ENCODE measurements at places on chromosomes 3 and 15.

DNA sequence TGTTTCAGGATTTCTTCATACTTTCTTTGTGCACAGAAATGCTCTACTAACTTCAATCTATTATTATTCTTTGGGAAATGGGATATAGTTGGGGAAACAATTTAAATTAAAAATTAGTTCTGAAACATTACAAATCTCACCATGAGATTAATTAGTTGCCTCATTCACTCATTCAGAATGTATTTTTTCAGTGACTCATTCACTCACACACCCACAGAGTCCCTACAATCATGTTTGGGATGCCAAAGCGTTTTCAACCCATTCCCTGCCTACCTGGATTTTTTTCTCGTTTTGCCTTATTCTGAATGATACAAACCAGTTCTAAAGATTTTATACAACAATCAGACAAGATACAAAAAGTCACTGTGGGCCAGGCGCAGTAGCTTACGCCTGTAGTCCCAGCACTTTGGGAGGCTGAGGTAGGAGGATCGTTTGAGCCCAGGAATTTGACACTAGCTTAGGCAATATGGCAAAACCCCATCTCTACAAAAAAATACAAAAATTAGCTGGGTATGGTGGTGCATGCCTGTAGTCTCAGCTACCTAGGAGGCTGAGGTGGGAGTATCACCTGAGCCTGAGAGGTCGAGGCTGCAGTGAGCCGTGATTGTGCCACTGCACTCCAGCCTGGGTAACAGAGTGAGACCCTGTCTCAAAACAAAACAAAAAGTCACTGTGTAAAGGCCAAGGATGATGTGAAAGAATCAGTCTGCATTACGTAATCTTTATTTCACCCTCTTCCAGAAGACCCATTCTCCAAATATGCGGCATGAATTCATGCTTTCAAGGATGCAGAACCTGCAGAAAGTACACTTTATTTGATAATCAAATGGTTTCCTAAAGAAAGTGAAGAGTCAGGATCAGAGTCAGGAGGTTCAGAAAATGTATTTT is 34.8 kb upstream of the ARHGEF3 start:
- DNase-seq, result no peak

- DNase-seq, result no peak
Measured at GRCh38 chr3:127823426-127823857, 1.1 kb upstream of the MGLL start.

DNA sequence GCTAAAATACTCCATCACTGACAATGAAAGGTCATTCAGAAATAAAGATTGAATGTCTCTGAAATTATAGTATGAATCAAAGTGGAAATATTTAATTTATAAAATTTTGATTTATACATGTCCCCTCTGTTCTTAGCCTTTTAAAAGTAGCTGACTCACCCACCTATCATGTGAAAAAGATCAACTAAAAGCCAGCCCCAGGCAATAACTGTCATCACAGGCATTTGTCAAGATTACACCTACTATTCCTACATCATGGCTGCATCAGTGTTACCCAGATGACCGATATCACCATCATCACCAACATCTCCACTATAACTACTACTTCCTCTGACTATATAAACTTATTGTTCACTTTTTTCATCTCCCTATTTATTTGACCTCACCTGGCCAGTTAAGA is 14.3 kb upstream of the PIK3R4 start:
- DNase-seq, result no peak

DNA sequence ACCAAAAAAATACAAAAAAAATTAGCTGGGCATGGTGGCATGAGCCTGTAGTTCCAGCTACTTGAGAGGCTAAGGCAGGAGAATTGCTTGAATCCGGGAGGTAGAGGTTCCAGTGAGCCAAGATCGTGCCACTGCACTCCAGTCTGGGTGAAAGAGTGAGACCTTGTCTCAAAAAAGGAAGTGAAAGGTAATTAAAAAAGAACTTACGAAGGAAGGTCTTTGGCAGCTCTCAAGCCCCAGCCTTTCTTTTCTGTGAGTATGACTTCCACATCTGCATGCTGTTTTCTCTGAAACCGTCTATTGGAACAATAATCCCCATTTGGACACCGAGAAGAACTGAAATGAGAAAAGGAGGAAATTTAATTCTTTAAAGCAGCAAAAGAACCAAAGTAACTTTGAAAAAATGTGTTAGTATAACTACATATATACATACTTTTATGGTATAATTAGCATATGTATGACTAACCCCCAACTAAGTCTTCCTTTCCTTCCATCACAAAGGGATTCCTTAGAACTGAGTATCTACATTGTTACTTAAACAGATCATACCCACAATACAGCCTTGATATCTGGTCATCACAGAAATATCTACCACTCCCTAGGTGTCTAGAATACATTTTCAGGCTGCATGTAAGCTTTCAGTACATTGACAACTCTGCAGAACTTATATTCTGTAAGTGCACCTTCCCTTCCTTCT is 50.1 kb downstream of the SETD2 start:
- no peak for DNase-seq

DNA sequence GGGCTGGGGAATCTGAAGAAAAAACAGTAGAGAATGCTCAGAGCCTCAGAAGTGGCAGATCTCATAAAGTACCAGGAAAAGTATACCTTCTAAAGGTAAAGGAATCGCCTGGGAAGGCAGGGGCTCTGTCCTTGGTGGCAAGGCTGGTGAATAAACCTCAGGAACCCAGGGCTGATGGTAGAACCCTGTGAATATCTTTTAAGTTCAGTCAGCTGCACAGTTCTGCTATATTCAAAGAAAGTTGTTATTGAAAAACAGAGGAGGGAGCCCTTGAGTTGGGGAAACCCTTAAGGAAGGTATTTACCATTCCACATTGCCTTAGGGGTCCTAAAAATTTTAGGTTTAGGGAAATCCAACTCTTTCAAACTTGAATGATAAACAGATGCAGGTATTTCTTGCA is 31.2 kb downstream of the ZPLD1 start:
- DNase-seq, result no peak

- no peak for DNase-seq
Measured at GRCh38 chr3:53159156-53160060, 1.6 kb upstream of the PRKCD start.

DNA sequence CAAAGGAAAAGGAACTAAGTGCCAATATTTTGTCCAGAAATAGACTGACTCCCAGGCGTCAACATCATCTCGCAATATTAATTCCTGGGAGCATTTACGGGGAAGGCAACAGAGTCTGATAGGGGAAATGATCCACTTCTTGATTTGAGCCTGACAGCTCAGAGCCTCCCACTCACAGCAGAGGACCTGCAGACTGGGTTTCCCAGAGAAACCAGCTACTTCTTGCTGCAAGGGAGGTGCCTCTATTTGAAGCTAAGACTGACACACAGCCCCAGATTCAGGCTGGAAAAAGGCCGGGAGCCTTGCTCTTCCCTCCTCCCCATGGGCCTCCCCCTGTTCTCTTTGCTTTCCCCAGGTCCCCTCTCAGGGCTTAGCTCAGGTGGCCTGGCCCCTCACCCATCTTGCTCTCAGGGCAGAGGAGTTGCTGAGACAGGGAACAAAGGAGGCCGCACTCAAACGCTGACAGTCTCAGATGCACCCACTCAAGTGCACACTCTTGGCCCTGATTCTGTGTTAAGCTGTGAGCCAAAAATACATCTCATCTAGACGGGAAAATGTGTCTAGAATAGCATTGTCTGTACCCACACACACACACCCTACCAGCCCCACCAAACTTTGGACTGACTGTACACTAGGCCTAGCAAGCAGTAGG is 49.8 kb upstream of the DCLK3 start:
- peak; percentile 1 for DNase-seq

DNA sequence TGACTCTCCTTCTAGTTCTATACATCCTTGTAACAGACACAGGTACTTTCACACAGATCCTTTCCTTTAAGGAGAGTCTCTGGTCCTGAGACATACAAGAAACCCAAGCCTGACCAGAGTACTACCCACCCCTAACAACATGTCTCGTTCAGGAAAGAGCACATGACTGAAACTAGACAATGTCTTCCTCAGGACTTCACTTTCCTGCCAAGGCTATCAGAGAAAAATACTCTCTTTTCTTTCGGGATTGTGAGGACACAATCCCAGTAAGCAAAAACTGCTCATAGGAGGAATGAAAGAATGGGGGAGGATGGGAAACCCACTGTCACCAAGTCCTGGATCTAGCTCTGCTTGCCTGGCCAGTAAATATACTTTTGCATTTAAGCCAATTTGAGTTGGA is 11.5 kb upstream of the ANKRD28 start:
- no peak for DNase-seq

GRCh38 chr3:194879126-194879877 is 193.6 kb downstream of the FAM43A start:
- no peak for DNase-seq

GRCh38 chr3:172647080-172647479 is 63.8 kb downstream of the NCEH1 start:
- no peak for DNase-seq

DNA sequence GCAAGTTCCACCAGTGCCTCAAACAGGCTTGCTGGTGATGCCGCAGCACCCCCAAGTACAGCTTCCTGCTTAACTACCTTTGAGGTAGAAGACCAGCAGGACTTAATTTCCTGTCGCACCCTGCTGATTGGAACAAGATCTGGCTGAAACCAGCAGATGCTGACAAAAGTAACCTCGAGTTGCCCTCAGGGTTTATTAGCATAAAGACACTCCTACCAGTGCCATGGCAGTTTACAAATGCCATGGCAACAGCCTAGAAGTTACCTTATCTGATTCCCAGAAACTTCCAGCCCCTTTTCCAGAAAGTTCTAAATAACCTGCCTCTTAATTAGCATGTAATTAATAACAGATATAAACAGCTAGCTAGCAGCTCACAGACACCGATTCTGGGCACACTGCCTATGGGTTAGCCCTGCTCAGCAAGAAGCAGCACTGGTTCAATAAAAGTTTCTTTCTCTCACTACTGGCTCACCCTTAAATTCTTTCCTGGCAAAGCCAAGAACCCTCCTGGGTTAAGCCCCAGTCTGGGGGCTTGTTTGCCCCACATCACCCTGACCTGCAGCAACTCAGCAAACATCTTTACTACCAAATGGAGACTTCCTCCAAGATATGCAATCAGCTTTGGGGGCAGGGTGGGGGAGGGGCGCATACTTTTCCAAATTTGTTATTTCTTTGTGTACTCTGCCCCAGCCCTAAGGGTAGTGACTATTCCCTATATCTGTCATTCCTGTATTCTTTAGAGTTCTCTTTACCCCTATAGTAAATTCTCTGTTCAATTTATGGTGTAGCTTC is 54.2 kb downstream of the MAP4 start:
- no peak for DNase-seq

All from NCI-H1092 treated with DMSO at 0.1 percent for 48 hours (cell line).